ENCODE measurements at places on chromosomes 5 and 9.
A peak's percentile ranks its signal among the peaks of the same experiment; 100 is the strongest.

DNA sequence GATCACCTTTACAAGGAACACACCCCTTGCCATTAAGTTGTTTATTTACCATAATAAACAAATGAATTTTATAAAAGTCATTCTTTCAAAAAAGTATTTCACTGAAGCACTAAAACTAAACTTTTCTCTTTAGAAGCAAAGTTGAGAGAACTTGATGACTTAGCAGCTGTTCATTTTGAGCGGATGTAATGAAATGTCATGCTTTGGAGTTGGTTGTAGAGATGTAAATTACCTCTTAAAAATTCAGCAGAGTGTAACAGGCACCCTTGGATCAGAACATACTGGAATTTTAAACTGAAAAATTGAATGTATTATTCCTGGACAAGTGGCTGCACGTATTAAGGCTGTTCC is 617.2 kb downstream of the PDE4D start:
- no peak for DNase-seq

DNA sequence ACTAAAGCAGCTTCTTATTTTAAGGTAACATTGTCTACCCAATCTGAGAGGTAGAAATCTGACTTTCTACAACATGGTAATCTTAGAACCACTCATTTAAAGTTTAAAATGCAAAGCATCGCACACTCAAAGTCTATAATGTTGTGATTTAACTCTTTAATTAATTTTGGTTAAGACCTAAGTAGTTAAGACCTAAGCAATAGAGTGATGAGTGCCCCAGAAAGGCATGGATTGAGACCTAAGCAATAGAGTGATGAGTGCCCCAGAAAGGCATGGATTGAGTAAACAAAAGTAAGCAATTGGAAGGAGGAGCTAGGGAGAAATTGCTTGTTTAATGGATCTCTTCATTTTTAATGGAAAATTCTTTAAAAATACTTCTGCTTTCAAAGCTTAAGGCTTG is 86.8 kb downstream of the NLN start:
- DNase-seq: no peak

- no peak for DNase-seq
These were observed 629.3 kb upstream of the ST8SIA4 start for GRCh38 chr5:101532430-101532829.

GRCh38 chr5:95350631-95351030 is 40.5 kb upstream of the FAM81B start:
- DNase-seq: no peak

GRCh38 chr9:75041041-75041440 is 12.9 kb upstream of the CARNMT1 start:
- DNase-seq: no peak

- no peak for DNase-seq
These were observed 57.1 kb upstream of the PTPN3 start for GRCh38 chr9:109555215-109555614.

GRCh38 chr9:122168356-122168755 is 8.6 kb downstream of the MORN5 start:
- no peak for DNase-seq

DNA sequence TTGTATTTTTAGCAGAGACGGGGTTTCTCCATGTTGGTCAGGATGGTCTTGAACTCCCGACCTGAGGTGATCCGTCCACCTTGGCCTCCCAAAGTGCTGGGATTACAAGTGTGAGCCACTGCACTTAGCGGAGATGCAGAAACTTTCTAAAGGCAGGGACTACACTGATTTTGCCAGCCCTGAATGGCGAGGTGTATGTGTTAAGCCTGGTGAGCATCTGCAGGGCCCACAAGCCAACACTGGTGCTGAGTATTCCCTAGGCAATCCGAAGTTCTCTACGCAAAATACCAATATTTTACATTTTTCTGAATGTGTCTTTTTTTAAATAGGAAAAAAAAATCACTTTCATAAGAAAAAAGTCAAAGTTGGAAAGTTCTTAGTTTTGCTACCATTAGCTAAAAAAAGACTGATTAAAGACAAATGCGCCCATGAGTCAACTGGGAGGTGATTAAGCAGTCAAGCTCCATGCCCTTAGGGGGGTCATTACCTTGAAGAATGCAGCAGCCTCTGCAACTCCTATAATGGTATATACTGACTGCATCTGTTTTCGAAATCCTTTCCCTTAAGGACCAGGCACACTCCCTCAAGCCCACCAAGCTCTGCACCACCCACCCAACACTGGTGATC is 502.8 kb downstream of the BNC2 start:
- no peak for DNase-seq

DNA sequence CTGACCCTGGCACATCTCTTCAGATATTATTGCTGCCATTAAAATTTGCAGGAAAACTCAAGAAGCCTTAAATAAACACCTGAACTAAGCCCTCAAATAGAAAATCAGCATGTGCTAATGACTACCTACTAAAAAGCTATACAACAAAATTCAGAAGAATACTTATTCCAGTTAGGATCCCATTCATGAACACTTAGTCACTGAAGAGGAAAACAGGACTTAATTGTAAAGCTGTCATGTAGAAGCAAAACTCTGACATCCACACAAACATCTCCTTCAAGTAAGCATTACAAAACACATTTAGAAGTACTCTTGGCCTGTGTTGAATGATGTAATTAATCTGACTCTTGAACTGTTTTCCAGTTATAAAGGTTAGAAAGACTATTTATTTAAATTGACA is 19.9 kb downstream of the ELL2 start:
- no peak for DNase-seq

DNA sequence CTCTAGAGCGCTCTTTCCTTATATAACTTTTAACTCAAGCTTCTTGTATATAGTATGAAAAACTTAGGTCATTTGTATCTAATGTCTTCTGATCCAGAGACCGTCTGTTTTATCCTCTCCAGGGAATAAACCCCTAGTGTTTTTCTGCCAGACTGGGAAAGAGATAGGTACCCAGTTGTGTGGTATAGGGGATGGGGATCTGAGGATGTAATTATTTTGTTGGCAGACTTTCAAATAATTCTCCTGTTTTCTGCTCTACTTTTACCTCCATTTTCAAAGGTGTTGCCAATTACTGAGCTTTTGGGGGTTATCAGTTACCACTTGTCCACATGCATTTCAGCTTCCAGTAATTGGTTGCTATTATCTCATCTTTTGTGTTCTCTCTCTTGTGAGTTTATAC is 17.9 kb downstream of the CCDC171 start:
- no peak for DNase-seq

- no peak for DNase-seq
These were observed 30.0 kb downstream of the GFPT2 start for GRCh38 chr5:180323160-180323559.

DNA sequence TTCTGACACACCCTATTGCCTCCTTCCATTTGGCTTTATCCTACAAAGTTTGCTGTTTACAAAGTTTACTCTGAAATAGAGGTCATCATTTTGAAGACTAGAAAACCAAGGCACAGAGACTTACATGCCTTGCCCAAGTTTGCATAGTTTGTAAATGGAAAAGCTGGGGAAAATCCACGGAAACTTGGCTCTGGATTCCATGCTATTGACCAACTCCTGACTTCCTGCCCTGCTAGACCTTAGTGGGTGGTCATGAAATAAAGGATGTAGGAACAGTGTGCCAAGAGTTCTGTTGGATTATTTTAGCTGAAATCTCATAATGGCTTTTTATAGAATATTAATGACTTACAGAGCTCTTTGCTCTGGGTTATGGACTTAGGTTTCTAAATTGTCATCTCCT is 69.5 kb downstream of the GRIA1 start:
- no peak for DNase-seq

GRCh38 chr5:850511-851006 is at the start of gene ZDHHC11:
ZDHHC11 (minus strand) TSS chr5:850986; CDS start chr5:850602, 384 bp downstream.
- DNase-seq: no peak

DNA sequence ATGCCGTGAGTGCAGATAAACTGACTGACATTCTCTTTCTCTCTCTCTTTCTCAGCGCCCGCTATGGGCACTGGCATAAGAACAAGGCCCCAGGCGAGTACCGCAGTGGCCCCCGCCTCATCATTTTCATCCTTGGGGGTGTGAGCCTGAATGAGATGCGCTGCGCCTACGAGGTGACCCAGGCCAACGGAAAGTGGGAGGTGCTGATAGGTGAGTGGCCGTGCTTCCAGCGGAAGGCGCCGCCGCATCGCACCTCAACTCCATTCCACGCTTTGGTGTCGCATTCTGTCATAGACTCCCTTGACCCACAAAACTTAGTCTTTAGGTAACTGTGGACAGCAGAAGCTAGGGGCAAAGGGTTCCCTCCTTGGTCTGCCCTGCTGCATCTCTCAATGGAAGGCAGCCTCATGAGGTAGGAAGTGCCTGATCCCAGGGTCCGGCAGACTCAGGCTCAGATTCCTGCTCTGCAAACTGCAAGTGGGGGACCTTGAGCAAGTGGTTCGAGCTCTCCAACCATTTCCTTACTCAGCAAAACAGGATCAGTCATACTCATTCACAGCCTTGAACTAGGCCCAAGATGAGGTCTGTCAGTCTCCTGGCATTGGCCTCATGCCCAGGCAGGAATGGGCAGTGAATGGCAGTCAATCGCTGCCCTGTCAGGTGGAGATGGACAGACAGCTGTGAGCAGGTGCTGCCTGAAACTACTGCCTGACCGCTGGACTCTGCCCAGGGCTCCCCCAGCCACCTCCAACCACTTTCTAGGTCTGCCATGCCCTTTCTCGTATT is 24.2 kb upstream of the CFAP157 start:
- DNase-seq: no peak

DNA sequence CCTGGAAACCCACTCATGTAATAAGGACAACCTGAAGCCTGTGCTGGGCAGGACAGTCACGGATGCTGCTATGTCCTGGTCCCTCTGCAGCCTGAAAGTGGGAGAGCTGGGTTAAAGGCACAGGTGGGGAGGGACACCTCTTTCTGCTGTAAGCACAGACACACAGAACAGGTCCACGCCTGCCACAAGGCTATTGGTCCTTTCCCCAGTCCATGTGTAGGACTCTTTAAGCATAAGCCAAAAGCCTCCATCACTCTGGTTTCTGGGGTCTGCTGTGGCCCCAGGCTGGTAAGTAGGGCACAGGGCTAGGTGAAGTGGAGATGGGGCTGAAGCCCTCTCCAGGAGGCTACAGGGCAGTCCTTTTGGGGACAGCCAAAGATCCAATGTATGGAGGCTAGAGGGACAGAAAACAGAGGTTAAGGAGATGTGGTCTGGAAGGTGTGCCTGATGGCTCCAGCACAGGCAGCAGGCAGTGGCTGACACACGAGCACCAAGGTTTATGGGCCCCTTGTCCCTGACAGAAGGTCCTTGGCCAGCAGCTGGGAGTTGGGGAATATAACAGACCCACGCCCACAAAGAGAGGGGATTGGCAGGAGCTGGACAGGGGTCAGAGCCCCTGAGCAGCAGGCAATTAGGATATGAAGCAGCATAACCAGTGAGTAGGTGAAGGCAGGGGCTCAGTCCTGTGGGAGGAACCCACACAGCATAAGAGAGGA is 203.6 kb upstream of the MVB12B start:
- no peak for DNase-seq

GRCh38 chr5:8436924-8437323 is 568.0 kb downstream of the MTRR start:
- no peak for DNase-seq

DNA sequence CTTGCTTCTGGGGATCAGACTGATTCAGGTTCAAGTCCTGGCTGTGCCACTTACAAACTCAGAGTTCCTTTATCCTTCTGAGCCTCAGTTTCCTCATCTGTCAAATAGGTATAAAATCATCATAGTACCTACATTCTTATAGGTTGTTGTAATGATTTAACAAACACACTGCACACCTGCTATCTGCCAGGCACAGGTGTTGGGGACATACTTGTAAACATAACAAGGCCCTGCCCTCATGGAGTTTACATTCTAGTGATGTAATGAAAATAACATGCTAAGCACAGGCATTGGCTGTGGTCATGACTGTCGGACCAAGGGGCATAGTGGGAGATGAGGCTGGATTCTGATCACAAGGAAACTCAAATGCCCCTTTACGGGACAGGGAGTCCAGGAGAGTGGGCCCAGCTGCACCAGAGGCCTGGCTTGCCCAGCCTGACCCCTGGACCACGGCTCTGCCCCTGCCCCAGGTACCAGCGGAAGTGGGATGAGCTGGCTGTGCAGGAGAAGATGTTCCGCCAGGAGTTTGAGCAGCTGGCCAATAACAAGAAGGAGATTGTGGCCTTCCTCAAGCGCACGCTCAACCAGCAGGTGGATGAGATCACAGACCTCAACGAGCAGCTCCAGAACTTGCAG is 2.3 kb downstream of the CFAP157 start:
- no peak for DNase-seq

DNA sequence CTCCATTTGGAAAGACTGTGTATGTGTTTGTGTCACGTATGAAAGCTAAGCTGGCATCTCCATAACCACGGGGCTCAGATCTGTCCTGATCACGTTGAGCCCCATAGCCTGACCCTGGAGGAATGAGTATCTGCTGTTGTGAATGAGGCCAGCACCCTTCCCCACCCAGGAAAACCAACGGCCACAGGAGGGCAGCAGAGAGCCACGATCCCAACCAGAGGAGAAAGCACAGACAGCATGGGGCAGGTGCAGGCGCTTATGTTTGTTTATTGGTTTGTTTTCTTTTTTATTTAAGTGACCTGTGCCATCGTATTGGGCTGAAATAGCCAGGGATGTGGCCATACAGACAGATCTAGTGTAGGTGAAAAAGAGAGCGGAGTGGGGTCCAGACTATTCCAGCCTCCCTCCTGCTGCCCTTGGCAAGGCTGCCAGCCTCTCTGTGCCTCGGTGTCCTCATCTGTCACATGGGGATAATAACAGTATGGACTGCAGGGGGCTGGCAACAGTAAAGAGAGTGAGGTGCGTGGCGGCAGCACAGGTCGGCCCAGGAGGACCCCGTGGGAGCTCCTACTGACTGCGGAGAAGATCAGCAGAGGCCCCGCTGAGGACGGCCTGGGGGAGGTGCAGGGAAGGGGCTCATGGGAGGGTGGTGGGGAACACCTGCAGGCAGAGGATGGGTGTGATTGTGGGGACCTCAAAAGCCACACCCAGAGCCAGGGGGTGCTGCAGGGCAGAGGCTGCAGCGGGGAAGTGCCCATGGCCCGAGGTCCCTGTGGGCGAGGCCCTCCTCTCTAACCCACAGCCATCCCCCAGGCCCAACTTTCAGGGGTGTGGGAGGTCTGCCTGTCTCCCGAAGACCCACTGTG is 12.1 kb downstream of the OR2V2 start:
- peak; percentile 91 for DNase-seq

GRCh38 chr9:128819716-128820664 is 1.7 kb downstream of the ENDOG start:
- DNase-seq: no peak

DNA sequence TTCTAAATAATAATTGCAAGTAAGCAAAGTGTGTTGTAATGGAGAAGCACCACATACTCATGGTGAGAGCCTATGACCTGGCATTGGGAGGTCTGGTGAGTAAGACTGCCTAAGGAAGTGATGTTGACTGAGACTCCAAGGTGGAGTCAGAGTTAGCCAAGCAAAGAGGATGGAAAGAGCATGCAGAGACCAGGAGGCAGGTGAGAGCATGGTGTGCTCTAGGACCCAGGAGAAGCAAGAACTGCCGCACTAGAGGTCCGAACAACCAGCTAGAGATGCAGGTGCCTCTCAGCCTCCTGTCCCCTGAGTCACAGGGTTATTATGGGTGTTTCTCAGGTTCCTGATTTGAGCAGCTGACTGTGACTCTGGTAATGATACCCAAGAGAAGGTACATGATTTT is 27.3 kb downstream of the ANP32B start:
- no peak for DNase-seq

- DNase-seq: no peak
These were observed 627 bp downstream of the ARRDC1 start for GRCh38 chr9:137606005-137606621.
